Right lobe of liver (tissue), 6 donors: ENCODE measurements at places on chromosomes 5 and 9. TPM values are rescaled to one million over a fixed set of nuclear protein-coding genes. Genes with fewer than 3 reads are reported as not detected.

Gene NR2F1
- total RNA-seq, result 10.5 TPM

DNA sequence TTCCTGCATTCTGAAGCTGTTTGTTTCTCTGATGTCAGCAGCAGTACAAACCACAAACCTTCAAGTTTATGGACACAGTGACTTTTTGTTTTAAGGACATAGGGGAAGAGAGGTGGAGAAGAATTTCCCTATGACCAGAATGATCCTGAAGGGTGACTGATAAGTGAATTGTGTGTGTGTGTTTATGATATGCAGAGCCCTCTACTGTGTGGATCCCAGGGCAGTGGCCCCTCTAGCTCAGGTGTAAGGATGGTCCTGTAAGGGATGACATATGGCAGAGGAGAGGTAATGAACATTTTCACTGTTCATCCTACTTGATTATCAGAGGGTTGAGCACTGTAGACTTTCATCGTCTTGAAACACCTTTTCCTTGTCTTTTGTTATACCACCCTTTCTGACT is 30.6 kb upstream of the TMED7 start:
- no peak for DNase-seq

DNA sequence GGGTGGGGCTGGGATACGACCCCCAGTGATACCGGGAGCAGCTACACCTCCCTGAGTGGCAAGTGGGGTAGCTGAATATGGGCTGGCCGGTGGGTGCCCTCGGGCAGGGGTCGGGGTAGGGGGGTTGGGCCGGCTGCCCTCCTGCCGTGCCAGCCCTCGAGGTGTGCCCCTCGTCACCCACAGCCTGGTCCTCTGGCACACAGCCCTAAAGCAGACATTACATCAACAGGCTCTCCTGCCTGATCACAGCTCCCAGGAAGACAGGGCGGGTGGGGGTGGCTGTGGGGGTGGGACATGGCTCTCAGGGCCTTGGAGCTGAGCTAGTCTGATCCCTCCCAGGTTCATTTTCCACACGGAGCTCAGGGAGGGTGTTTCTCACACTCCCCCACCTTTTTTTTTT is 23.2 kb downstream of the FBXW5 start:
- no peak for DNase-seq

Gene ADAMTS19
- not detected for total RNA-seq

Gene TMEM174
- total RNA-seq, result not detected

GRCh38 chr9:102405218-102405867 is 589.8 kb upstream of the CYLC2 start:
- DNase-seq, result no peak

DNA sequence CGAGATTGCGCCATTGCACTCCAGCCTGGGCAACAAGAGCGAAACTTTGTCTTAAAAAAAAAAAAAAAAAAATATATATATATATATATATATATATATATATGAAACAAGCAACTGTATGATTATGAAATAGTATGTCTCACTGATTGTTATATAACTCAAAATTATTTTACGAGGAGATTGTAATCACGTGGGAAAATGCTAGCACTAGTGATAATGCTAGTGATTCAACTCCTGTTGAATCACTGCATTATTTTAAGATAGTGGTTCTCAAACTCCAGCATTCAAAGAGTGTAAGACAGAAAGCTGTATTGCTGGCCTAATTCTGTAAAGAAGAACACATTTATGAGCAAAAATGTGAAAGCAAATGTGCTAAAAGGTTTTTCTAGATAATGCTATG is 12.4 kb upstream of the PTPN3 start:
- DNase-seq, result no peak

- DNase-seq, result no peak
Measured at GRCh38 chr9:132210472-132211145, 48.8 kb downstream of the NTNG2 start.

Gene YTHDC2
- 12.2 TPM for total RNA-seq

Gene IL9
- not detected for total RNA-seq
